ENCODE measurements at places on chromosomes 12 and 14. TPM values are rescaled to one million over a fixed set of nuclear protein-coding genes. Genes with fewer than 3 reads are reported as not detected.

Gene NCAPD2
- polyA plus RNA-seq, result 12.0 TPM

Gene BCL7A
- 2.5 TPM for polyA plus RNA-seq

DNA sequence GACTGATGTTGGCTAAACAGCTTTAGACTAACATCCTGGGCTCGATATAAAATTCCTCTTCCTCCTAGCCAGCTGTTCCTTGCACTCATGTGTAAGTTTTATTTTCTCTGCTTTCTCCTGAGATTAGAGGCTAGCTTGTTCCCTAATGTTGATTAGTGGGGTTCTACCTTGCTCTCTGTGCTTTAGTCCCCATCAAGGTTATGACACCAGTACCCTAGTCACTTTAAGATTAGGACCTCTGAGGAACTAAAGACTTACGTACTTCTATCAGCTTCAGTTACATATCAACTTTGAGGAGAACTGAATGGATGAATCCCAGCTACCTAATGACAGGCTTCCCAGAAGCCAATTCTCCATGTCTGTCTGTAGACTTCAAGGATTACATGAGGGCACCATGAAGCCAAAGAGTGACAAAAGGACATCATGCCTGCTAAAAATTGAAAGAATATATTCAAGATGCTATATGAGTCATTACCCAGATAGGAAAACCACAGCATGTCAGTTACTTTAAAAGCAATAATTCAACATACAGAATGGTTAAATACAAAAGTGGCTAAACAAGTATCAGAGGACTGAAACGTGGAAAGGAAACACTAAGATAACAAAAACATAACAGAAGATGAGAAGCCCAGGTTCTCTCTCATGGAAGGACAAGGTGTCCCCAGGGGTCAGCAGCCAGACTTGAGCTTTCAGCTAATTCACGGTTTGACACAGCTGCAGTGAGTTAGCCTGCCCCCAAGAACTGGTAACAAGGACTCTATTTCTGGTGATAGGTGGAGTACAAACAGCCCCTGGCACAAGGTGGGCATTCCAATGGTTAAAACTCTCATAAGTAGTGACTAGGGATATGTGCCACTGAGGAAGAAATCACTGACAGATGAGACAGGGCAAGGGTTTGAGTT is 20.4 kb downstream of the ADAM20 start:
- DNase-seq, result no peak
- no peaks in the 10 kb centered on the region for H3K4me1 ChIP-seq
- no peak overlapping the region for H3K4me3 ChIP-seq
- H3K27me3 ChIP-seq, result no peaks in the 10 kb centered on the region

- no peaks in the 10 kb centered on the region for H3K4me1 ChIP-seq
- H3K36me3 ChIP-seq, result no peaks in the 10 kb centered on the region
- no peaks in the 10 kb centered on the region for H3K27me3 ChIP-seq
- H3K27ac ChIP-seq, result no peak overlapping the region
- DNase-seq, result no peak
- H3K4me3 ChIP-seq, result no peak overlapping the region
These were observed 19.8 kb upstream of the TUBA1A start for GRCh38 chr12:49208676-49209075.

- no peaks in the 10 kb centered on the region for H3K27me3 ChIP-seq
- H3K36me3 ChIP-seq, result peaks cover 10% of the 10 kb centered on the region
- DNase-seq, result no peak
- no peak overlapping the region for H3K4me3 ChIP-seq
- no peak overlapping the region for H3K27ac ChIP-seq
These were observed 19.6 kb downstream of the ACVR1B start for GRCh38 chr12:51970904-51971646.

- no peak overlapping the region for H3K27ac ChIP-seq
- H3K36me3 ChIP-seq, result peaks cover 34% of the 10 kb centered on the region
- no peaks in the 10 kb centered on the region for H3K27me3 ChIP-seq
- no peak overlapping the region for H3K4me3 ChIP-seq
- peaks cover 34% of the 10 kb centered on the region for H3K4me1 ChIP-seq
These were observed 110.9 kb upstream of the DNM1L start for GRCh38 chr12:32568228-32568627.

DNA sequence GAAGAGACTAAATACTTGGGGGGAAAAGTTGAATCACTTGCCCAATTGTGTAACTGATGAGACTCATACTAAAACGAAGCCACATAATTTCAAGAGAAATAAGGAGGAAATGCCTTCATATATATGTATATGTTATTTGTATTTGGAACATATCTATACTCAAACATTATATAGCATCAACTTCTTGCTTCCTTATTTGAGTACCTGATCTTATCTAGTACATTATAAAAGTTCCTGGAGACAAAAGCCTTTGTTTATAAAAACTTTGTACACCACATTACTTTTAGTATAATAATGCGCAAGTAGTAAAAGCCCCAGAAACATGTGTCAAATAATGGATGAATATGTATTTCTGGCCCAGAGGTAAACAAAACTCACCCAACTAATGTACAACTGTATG is 92.0 kb downstream of the SLC2A13 start:
- DNase-seq, result no peak
- no peak overlapping the region for H3K4me3 ChIP-seq
- H3K36me3 ChIP-seq, result no peaks in the 10 kb centered on the region

DNA sequence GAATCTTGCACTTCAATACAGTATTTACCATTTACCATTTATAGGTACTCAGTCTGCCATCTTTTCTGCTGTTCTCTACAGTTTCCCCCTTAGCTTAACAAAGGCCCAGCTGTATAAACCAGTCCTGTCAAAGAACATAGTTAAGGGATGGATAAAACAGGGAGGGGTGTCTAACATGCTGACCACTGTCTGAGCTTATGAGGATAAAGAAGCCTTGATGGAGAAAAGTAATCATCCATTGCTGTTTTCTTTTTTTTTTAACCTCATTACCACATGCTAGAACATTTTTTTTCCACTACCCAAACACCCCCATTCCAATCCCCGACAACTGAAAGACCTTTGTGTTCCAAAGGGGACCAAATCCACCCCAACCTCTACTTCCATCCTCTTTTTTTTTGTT is 39.9 kb downstream of the SOX5 start:
- no peaks in the 10 kb centered on the region for H3K36me3 ChIP-seq
- H3K4me3 ChIP-seq, result no peak overlapping the region
- no peak overlapping the region for H3K27ac ChIP-seq
- no peak for DNase-seq
- no peaks in the 10 kb centered on the region for H3K27me3 ChIP-seq
- no peaks in the 10 kb centered on the region for H3K4me1 ChIP-seq

GRCh38 chr12:128810182-128811127 is 13.3 kb downstream of the SLC15A4 start:
- H3K27ac ChIP-seq, result peak overlapping the region; percentile 1
- peaks cover 46% of the 10 kb centered on the region for H3K36me3 ChIP-seq
- no peak overlapping the region for H3K4me3 ChIP-seq
- no peak for DNase-seq

DNA sequence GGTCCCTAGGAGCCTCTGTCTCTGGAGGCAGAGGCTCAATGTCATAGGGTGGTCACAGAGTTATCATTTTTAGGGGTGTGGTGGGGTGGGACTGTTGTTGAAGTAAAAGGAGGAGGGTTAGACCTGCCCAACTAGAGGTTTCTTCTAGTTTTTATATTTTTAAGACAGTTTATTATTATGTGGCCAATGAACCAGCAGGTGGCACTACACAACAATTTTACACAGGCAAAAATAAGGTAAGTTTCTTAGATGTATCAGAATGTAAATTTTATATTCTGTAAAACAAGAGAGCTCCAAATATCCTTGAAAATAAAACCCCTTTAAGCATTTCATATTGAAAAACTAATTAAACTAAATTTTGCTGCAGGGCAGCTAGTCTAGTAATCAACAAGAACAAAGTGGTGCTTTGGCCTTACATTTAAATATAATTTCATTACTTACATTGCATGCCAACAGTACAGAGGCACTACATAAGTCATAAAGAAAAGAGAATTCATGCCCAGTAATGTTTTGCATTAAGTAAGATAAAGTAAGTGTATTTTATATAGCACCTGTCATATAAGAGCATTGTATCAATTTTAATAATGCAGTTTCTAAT is 22.2 kb upstream of the OVCH1 start:
- no peaks in the 10 kb centered on the region for H3K27me3 ChIP-seq
- no peaks in the 10 kb centered on the region for H3K4me1 ChIP-seq
- no peak overlapping the region for H3K4me3 ChIP-seq
- DNase-seq, result no peak
- H3K27ac ChIP-seq, result no peak overlapping the region
- H3K36me3 ChIP-seq, result peaks cover 42% of the 10 kb centered on the region

- H3K27ac ChIP-seq, result no peak overlapping the region
- no peaks in the 10 kb centered on the region for H3K27me3 ChIP-seq
- DNase-seq, result peak; percentile 37
- H3K4me1 ChIP-seq, result no peaks in the 10 kb centered on the region
- no peaks in the 10 kb centered on the region for H3K36me3 ChIP-seq
- no peak overlapping the region for H3K4me3 ChIP-seq
These were observed 74.1 kb downstream of the CACNA1C start for GRCh38 chr12:2126676-2127406.

DNA sequence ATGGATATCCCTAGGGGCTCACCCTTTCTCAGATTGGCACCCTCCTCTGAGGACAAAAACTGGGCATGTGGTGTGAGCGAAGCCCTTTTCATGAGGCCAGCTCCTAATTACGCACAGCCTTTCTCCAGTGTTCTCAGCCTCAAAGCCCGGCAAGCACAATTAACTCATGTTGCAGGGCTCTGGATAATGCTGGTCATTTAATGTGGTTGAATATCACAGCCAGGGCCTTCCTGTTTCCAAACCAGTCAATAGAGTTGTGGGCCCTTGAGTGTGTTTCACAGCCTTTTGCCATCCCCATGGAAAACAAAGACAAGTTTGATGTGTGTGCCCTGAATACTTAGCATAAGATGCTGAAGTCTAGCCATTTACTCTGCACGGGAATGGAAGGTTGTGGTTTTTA is 114.2 kb upstream of the ARHGAP5 start:
- H3K4me1 ChIP-seq, result peaks cover 24% of the 10 kb centered on the region
- H3K4me3 ChIP-seq, result no peak overlapping the region

DNA sequence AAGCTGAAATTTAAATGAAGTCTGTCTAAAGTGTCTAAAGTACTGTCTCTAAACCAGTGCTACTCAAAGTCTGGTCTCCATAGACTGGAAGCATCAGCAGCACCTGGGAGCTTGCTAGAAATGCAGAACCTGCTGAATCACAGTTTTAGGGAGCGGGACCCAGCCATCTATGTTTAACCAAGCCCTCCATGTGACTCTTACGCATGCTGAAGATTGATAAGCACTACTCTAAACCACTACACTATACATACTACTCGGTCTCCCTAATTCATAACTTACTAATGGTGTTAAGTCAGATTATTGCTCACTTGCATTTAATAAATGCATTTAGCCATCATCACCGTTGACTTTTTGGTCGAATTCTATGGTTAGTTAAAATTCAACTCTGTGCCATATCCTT is 88.8 kb downstream of the SLC25A21 start:
- no peak overlapping the region for H3K4me3 ChIP-seq
- no peaks in the 10 kb centered on the region for H3K4me1 ChIP-seq
- no peaks in the 10 kb centered on the region for H3K36me3 ChIP-seq
- DNase-seq, result no peak
- no peak overlapping the region for H3K27ac ChIP-seq
- no peaks in the 10 kb centered on the region for H3K27me3 ChIP-seq

DNA sequence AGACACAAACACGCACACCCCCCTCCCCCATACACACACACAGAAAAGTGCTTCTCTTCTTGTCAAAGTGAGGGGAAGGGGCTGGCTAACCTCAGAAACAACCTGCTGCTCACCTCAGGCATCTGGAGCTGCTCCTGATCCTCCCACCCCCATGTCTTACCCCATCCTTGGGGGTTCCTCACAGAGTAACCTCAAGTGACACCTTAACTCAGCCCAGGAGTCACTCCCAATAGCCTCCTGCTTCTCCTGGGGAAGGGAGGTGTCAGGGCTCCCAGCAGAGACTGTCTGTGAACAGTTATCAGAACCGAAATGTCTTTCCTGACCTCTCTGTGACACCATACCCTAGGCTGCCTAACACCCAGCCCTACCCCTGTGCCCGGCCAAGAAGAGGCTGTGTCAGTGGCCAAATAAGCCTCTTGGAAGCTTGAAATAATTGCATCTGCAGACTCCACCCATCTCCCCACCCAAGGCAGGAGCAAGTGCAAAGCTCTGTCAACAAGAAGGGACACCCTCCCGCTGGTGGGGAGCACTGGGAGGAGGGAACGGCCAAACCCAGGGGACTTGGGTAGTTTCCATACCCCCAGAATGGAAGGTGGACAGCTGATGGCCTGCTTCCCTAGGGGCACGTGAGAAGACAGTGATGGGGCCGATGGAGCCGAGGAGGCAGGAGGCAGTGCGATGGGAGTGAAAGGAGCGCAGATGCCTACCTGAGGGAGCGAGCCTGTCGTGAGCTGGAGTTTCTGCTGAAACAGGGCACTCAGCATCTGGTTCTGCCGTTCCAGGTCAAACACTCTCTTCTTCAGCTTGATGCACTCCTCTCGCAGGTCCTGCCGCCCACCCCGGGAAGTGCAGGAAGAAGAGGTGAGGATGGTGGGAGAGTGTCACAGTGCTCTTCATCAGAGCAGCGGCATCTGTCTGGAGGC is 26.8 kb downstream of the NCKAP5L start:
- H3K36me3 ChIP-seq, result peaks cover 100% of the 10 kb centered on the region
- no peak overlapping the region for H3K27ac ChIP-seq
- no peaks in the 10 kb centered on the region for H3K27me3 ChIP-seq
- peaks cover 7% of the 10 kb centered on the region for H3K4me1 ChIP-seq
- no peak overlapping the region for H3K4me3 ChIP-seq
- no peak for DNase-seq

DNA sequence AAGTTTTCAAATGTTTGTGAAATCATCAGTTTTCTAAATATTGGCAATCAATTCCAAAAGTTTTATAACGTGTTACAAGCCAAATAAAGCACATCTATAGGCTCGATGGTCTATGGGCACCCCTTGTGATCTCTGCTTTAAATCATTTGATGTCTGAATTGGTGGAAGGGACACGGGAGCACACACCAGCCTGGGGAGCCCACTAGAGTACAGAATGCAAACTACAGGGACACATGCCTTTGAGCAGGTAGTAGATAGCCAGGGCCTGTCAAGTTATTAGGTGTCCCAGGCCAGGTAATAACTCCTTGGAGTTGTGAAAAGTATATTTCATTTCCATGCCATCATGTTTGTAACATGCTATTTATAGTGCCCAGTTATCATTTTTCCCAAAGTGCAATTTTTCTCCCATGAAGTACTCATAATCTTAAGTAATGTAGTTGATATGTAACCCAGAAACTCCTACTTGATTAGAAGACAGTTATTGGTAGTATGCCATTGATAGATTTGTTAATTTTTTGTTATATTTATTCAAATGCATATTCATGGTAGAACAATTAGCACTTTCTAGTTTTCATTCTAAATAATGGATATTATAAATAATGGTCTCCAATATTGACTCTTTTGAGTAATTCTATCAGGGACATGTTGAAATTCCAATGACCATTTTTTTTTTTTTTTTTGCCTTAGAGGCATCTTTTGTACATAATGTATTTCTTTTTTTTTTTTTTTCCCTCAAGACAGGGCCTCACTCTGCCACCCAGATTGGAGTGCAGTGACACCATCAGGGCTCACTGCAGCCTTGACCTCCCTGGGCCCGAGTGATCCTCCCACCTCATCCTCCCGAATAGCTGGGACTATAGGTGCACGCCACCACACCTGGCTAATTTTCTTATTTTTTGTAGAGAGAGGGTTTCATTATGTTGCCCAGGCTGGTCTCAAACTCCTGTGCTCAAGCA is 96.9 kb upstream of the FGD4 start:
- no peak overlapping the region for H3K4me3 ChIP-seq
- no peaks in the 10 kb centered on the region for H3K27me3 ChIP-seq
- H3K4me1 ChIP-seq, result peaks cover 29% of the 10 kb centered on the region
